ENCODE measurements at places on chromosomes 3 and 15. TPM values are rescaled to one million over a fixed set of nuclear protein-coding genes. Genes with fewer than 3 reads are reported as not detected.

GRCh38 chr3:127783642-127784160 is 38.6 kb downstream of the MGLL start:
- no peak overlapping the region for H3K4me3 ChIP-seq
- H3K4me1 ChIP-seq: peaks cover 10% of the 10 kb centered on the region
- no peaks in the 10 kb centered on the region for H3K27me3 ChIP-seq
- no peak overlapping the region for H3K27ac ChIP-seq
- H3K36me3 ChIP-seq: no peaks in the 10 kb centered on the region
- no peak for DNase-seq

- DNase-seq: no peak
- no peaks in the 10 kb centered on the region for H3K27me3 ChIP-seq
- no peaks in the 10 kb centered on the region for H3K4me1 ChIP-seq
- no peaks in the 10 kb centered on the region for H3K36me3 ChIP-seq
- no peak overlapping the region for H3K4me3 ChIP-seq
- no peak overlapping the region for H3K27ac ChIP-seq
Measured at GRCh38 chr3:113910966-113911365, 36.8 kb upstream of the ZDHHC23 start.

DNA sequence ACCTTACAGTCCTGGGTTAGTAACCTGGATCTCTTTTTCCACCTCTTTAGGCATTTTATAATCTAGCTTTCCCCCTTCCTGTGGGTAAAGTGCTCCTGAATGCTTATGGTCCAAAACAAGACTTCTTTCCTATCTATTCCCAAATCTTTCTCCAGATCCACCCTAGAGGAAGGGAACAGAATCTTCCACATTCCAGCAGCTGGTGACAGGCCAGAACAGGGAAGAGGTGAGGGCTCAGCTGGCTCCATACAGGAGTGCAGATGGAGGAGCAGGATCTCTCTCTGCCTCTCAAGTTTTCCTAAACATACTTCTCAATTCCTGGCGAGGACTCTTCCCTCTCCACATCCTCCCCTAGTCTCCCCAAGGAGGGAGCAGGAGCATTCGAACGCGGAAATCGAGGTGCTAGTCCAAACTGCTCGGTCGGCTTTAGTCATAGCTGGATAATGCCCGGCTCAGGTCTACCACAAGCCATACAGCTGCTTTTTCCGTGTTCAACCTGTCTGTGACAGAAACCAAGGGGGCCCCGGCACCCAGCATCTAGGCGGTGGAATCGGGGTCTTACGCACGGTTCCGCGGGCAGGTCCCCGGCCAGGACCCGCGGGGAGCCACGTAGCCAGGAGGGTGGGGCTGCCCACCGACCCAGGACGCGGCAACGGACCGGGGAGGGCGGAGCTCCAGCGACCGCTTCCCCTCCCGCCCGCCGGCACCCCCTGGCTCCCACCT is 4.0 kb downstream of the RASSF1 start:
- peak; percentile 37 for DNase-seq
- H3K4me3 ChIP-seq: peak overlapping the region; percentile 83
- peak overlapping the region; percentile 70 for H3K27ac ChIP-seq
- H3K36me3 ChIP-seq: no peaks in the 10 kb centered on the region

DNA sequence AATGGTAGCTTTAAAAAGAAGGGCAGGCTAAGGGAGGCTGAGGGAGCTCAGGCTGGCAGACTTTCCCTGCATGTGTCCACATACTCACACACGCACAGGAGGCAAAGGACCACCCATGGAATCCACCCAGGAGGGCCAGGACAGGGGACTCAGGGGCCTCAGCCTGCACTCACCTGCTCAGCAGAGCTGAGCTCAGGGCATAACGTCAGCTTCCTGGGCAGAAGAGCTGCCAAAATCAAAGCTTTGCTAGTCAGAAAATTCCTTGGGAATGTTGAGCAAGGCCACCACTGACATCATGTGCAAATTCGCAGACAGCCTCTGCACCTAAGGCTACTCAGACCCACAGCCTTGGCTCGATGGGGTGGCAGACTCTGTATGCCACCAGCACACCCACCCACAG is 16.4 kb upstream of the ALAS1 start:
- H3K4me3 ChIP-seq: no peak overlapping the region
- no peaks in the 10 kb centered on the region for H3K27me3 ChIP-seq
- H3K4me1 ChIP-seq: no peaks in the 10 kb centered on the region
- no peak overlapping the region for H3K27ac ChIP-seq

Gene NUSAP1
- 388 TPM for total RNA-seq

DNA sequence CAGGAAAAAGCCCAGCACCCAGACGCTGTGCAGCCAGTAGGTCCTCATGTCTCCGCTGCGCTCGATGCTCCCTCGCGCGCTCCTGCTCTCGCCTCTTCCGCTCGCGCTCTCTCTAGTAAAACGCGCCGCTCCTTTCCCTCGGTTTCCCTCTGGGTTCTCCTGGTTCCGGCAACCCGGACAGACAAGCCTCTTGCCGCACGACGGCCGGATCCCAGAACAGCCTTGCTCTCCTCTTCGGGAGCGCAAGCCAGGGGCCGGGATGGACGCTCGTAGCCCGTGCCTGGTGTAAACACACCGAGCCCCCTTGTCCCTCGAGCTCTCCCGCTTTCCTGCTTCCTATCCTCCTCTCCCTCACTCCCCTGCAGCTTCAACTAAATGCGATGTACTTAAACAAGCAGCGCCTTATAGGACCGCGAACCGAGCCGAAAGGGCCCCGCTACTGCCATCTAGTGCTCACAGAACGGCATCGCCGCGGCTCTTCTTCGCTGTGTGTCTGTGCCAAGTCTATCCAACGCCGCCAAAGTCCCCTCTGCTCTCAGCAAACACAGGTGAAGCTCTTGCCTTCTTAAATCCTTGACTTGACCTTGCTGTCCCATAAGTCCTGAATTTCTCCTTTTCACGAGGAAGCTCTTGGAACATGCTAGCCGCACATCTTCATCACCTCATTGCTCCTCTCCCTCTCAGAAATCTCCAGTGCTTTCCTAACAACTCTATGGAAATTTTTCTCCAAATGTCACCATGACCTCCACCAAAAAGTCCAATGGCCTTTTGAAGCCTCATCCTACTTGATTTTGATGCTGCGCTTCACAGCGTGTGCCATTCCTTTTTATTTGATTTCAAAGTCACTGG is 1037.2 kb downstream of the IGSF11 start:
- DNase-seq: peak; percentile 93
- H3K27me3 ChIP-seq: peaks cover 32% of the 10 kb centered on the region
- no peaks in the 10 kb centered on the region for H3K36me3 ChIP-seq
- H3K4me3 ChIP-seq: peak overlapping the region; percentile 71
- H3K27ac ChIP-seq: no peak overlapping the region
- peaks cover 4% of the 10 kb centered on the region for H3K4me1 ChIP-seq

GRCh38 chr3:54065586-54065985 is 56.8 kb upstream of the CACNA2D3 start:
- no peaks in the 10 kb centered on the region for H3K27me3 ChIP-seq
- H3K4me1 ChIP-seq: no peaks in the 10 kb centered on the region
- no peak overlapping the region for H3K27ac ChIP-seq
- H3K4me3 ChIP-seq: no peak overlapping the region

DNA sequence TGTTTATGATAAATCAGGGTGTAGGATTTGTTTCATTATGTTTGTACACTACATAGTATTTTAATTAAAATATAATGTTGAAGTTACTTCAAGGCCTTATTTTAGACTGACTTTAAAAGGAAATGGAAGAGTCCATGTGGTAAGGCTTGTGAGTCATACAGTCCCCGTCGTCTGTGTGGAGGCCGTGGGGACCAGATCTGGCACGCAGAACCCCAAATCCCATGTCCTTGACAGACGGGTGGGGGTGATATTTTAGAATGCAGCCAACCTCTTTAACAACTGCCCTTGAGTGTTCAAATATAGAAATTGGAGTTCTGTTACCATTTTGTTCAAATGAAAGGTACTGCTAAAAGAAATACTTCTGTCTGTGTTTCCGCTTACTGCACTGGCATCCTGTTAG is 35.8 kb downstream of the ABHD17C start:
- no peak overlapping the region for H3K4me3 ChIP-seq
- H3K27ac ChIP-seq: no peak overlapping the region
- H3K36me3 ChIP-seq: no peaks in the 10 kb centered on the region
- DNase-seq: no peak
- peaks cover 22% of the 10 kb centered on the region for H3K4me1 ChIP-seq
- H3K27me3 ChIP-seq: no peaks in the 10 kb centered on the region

Gene TM4SF1
- not detected for total RNA-seq

GRCh38 chr3:31075876-31076275 is 181.4 kb upstream of the GADL1 start:
- H3K4me3 ChIP-seq: no peak overlapping the region
- no peak overlapping the region for H3K27ac ChIP-seq
- peak; percentile 11 for DNase-seq
- H3K27me3 ChIP-seq: no peaks in the 10 kb centered on the region

DNA sequence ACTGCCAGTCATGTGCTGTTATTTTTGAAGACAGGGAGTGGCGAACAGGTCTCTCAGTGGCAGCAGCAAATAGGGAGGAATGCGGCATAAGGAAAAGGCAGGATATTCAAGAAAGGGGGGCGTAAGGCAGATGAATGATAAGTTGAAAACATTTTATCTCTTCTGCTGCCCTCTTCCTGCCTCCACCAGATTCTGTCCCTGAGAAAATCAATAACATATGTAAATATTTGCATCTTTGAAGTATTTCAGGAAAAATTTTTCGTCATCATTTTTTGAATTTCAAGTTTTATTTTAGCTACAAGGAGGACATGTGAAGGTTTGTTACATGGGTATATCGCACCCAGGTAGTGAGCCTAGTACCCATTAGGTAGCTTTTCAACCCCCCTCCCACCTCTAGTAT is 616.7 kb downstream of the MCTP2 start:
- no peak for DNase-seq
- H3K36me3 ChIP-seq: no peaks in the 10 kb centered on the region
- no peak overlapping the region for H3K27ac ChIP-seq

Gene GOLGA6L10
- 1.3 TPM for total RNA-seq

- H3K4me3 ChIP-seq: no peak overlapping the region
- peaks cover 25% of the 10 kb centered on the region for H3K27me3 ChIP-seq
- no peak overlapping the region for H3K27ac ChIP-seq
- H3K4me1 ChIP-seq: peaks cover 10% of the 10 kb centered on the region
- no peaks in the 10 kb centered on the region for H3K36me3 ChIP-seq
- peak; percentile 79 for DNase-seq
Measured at GRCh38 chr3:64530434-64531049, 157.3 kb downstream of the ADAMTS9 start.

DNA sequence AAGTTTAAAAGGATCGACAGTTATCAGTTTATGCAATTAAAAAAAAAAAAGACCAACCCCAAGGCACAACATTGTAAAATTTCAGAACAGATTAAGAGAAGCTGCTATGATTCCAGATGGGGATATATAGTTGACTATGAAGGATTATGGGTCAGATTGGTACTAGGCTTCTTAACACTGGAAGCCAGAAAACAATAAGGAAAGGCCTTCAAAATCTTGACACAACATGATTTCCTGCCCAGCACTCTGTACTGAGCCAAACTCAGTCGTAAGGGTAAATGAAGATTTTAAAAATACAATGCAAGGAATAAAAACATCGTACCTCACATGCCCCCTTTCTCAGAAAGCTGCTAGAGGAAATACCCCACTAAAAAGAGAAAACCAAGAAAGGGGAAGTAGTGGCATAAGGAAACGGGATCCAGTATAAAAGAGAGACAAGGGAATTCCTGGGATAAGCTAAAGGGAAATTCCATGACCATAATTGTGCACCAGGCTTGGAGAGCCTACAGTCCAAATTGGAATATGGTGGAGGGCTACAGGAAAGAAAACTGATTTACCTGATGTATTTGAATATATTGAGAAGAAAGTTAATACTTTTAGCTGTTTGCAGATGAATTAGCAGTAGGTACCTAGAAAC is 27.9 kb downstream of the PIAS1 start:
- no peak overlapping the region for H3K4me3 ChIP-seq
- H3K27me3 ChIP-seq: no peaks in the 10 kb centered on the region
- peak overlapping the region; percentile 48 for H3K27ac ChIP-seq

- H3K36me3 ChIP-seq: no peaks in the 10 kb centered on the region
- peaks cover 11% of the 10 kb centered on the region for H3K4me1 ChIP-seq
- no peaks in the 10 kb centered on the region for H3K27me3 ChIP-seq
- H3K4me3 ChIP-seq: no peak overlapping the region
- no peak overlapping the region for H3K27ac ChIP-seq
- DNase-seq: no peak
Measured at GRCh38 chr3:72571052-72571451, 277.2 kb downstream of the SHQ1 start.

Gene OXNAD1
- 28.7 TPM for total RNA-seq

Gene ITIH1
- total RNA-seq: not detected

- H3K36me3 ChIP-seq: no peaks in the 10 kb centered on the region
- H3K4me3 ChIP-seq: no peak overlapping the region
- H3K27me3 ChIP-seq: no peaks in the 10 kb centered on the region
- H3K27ac ChIP-seq: no peak overlapping the region
- H3K4me1 ChIP-seq: no peaks in the 10 kb centered on the region
- DNase-seq: no peak
Measured at GRCh38 chr3:550471-550870, 353.9 kb downstream of the CHL1 start.

Gene PROK2
- 2.0 TPM for total RNA-seq

Gene ZBBX
- total RNA-seq: 7.4 TPM

Gene MCF2L2
- total RNA-seq: 11.1 TPM

DNA sequence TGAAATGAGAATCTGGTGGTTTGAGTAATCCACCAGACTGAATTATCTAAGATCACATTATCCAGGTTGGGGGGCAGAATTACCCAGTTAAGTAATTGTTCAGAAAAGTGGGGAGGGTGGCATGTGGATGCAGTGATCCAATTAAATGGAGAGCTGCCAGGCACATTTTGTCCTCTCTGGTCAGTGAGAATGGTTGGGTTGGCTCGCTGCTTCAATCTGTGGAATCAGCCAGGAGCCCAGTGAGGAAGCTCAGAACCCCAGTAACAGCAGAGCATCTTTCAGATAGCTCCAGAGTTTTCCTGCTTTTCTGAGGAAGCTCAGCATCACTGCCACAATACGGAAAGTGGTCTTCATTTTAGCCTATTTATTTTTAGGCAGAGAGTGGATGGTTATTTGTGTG is 6.4 kb upstream of the EXOG start:
- H3K4me1 ChIP-seq: peaks cover 6% of the 10 kb centered on the region
- H3K36me3 ChIP-seq: peaks cover 1% of the 10 kb centered on the region
- H3K27me3 ChIP-seq: no peaks in the 10 kb centered on the region
- H3K27ac ChIP-seq: no peak overlapping the region
- no peak for DNase-seq
- no peak overlapping the region for H3K4me3 ChIP-seq

DNA sequence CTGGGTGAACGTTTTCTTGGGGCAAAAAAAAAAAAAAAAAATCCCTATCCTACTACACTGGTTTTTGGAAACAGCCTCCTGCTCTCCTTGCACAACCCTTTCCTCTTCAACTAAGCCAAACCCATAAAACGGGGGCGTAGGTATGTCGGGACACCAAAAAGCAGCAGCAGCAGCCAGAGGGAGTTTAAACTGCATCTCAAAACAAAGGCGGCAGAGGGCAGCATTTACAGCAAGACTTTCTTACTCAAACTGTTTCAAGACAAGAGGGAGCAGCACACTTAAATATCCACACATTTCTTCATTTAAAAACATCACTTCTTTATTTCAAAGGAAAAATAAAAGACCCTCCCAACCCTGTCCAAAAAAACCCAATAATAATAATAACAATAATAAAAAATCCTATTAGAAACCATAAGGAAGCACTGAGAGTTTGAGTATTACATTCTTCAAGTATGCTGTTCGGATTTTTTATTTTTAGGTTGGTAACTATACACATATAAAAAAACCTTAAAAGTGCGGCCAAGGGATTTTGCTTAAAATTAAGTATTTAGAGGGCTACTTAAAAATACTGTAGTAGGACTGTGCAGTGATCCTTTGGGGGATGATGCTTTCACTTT is 43.9 kb upstream of the PLXND1 start:
- no peak overlapping the region for H3K4me3 ChIP-seq
- H3K4me1 ChIP-seq: peaks cover 23% of the 10 kb centered on the region
- H3K36me3 ChIP-seq: no peaks in the 10 kb centered on the region
- H3K27ac ChIP-seq: peak overlapping the region; percentile 55
- peak; percentile 75 for DNase-seq

Data from neural progenitor cell (in vitro differentiated cells).